Adipose tissue (tissue), 3 donors: ENCODE measurements at places on chromosomes 1 and 21. TPM values are rescaled to one million over a fixed set of nuclear protein-coding genes. Genes with fewer than 3 reads are reported as not detected.

The FAM163A gene
- polyA plus RNA-seq: 0.06 TPM

The PCBP3 gene
- polyA plus RNA-seq: 9.5 TPM

The TMEM234 gene
- polyA plus RNA-seq: 6.9 TPM

The PERM1 gene
- 2.0 TPM for polyA plus RNA-seq

The NBPF6 gene
- polyA plus RNA-seq: not detected

The C1orf210 gene
- 2.8 TPM for polyA plus RNA-seq

The GJA5 gene
- polyA plus RNA-seq: 16.8 TPM

The TBX15 gene
- polyA plus RNA-seq: 2.0 TPM

The GPR153 gene
- 12.3 TPM for polyA plus RNA-seq

The AKNAD1 gene
- polyA plus RNA-seq: 0.67 TPM

The DUSP23 gene
- polyA plus RNA-seq: 83.6 TPM

The OR2AK2 gene
- polyA plus RNA-seq: not detected

The TSPAN2 gene
- polyA plus RNA-seq: 1.6 TPM

The NTRK1 gene
- 4.0 TPM for polyA plus RNA-seq

The TMIGD3 gene
- polyA plus RNA-seq: 0.49 TPM

The ATXN7L2 gene
- polyA plus RNA-seq: 4.0 TPM

The LRRC53 gene
- polyA plus RNA-seq: not detected

The CHIT1 gene
- polyA plus RNA-seq: 0.34 TPM

The OXCT2 gene
- polyA plus RNA-seq: 0.58 TPM

The HOOK1 gene
- polyA plus RNA-seq: 0.68 TPM

The TAS1R2 gene
- polyA plus RNA-seq: not detected

The DNASE2B gene
- polyA plus RNA-seq: not detected

The TDRD5 gene
- polyA plus RNA-seq: 0.67 TPM

The FNDC10 gene
- 2.2 TPM for polyA plus RNA-seq

The LCE1D gene
- polyA plus RNA-seq: not detected

The ADSS2 gene
- polyA plus RNA-seq: 17.8 TPM

The OR2T35 gene
- not detected for polyA plus RNA-seq

The TNFAIP8L2 gene
- 1.4 TPM for polyA plus RNA-seq

The ARHGEF16 gene
- polyA plus RNA-seq: 4.6 TPM

The RGS18 gene
- polyA plus RNA-seq: 2.4 TPM

The PKP1 gene
- 6.5 TPM for polyA plus RNA-seq

The SLAMF1 gene
- 3.6 TPM for polyA plus RNA-seq

The ELAVL4 gene
- polyA plus RNA-seq: 0.12 TPM

The FAM151A gene
- 0.46 TPM for polyA plus RNA-seq

The RHOU gene
- polyA plus RNA-seq: 19.7 TPM

The LCE1A gene
- not detected for polyA plus RNA-seq
